ENCODE measurements at places on chromosomes 5 and 9.

GRCh38 chr5:138482638-138483037, 17.4 kb downstream of the EGR1 start:
- no peak for DNase-seq

- DNase-seq: no peak
Measured at GRCh38 chr9:129209109-129209508, 31.0 kb upstream of the IER5L start.

GRCh38 chr5:168404365-168404764, 81.9 kb upstream of the RARS1 start:
- DNase-seq: no peak

DNA sequence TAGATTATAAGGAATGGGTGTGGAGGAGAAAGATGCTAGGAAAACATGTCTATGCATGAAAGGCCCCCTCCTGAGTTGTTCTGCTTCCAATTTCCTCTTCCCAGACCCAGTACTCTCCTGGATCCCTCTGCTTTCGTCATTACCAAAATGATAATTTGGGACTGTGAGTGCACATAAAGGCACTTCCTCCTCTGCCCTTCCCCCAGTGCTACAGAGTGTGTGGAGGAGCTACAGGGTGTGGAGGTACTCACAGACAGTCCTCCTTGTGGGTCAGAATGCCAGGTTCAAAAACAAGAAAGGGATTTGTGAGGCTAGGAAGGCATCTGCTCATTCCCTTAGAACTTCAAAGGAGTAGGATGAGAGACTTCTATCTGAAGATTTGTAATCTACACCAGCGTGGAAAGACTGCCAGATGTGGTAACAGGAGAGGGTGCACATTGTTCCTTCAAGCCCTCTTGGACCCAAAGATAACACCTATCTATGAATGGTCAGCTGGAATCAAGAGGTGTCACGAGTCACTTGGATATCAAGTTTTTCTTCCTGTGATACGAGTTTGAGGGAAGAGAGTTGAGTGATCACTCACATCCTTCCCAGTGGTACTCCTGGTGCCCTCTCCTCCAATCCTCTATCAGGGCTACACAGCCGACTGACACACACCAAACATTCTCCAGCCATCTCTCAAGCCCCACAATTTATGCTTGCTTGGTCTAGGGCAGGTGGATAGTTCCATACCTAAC, 201.1 kb downstream of the EPB41L4A start:
- DNase-seq: no peak

DNA sequence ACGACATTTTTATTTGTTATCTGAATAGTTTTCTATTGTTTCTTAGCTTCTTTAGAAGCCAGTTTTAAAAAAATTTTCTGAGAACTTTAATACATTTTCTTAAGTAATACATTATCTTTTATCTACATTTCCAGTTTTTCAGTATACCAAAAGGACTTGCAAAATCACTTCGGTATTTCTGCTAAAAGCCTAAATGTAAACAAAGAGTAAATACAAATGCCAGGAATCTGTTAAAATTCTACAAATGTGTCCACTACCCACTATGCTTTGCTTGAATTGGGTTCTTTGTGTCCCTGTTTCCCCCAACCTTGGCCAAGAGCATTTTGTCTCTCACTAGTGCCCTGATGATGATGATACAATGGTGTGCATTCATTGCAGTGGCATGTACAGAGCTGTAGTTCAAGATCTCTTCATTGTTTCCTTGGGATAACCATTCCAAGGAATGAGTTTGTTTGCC, 611.2 kb downstream of the NR2F1-AS1 start:
- DNase-seq: no peak

- no peak for DNase-seq
Measured at GRCh38 chr9:78368236-78368635, 71.3 kb downstream of the PSAT1 start.

DNA sequence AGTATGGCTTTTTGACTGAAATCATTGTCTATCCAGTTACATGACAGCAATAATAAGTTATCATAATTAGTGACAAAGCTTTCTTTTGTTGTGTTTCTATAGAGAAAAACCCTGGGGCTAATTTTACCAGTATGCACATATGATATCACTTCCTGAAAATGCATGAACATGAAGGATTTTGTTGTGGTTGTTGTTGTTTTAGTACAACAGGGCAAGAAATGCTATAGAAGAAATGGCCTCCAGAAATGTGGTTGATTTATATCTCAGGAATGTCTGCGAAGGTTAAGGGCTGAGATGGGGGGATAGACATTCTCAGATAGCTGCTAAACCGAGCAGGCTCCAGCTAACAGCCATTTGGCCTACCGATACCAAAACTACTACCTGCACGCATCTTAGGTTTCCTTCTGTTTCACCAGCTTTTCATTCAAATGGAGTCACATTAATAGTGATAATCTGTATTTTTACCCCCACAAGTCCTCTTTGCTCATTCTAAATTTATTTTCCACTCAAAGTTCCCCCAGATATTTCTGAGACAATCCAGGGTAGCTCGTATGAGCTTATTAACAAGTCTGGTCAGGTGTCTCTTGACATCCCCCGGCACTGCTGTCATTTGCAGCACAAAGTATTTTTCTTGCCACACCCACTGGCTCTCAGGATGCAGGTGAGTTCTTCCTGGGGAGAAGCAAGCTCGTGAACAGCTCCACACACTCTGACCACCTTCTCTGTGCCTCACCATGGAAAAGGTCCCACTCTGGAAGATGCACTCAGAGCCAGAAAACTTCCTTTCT, 232.4 kb upstream of the GAS1 start:
- no peak for DNase-seq

DNA sequence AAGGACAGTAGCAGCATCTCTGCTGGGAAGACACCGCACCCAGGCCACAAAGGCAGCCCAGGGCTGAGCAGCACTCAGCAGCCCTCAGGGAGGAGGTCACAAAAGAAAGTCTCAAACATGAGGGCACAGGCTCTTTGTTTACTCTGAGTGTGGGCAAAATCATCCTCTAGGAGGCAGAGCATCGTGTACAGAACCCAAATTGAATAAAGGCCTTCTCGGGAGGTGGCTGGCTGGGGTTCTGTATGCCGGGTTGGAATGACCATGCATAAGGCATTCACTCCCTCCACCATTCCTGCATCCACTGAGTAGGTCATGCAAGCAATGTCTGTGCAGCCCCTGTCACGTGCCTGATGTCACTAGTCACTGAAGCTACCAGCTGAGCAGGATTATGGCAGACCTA, 412.8 kb downstream of the SPOCK1 start:
- DNase-seq: no peak

- DNase-seq: no peak
Measured at GRCh38 chr5:56170557-56170956, 62.6 kb downstream of the ANKRD55 start.

DNA sequence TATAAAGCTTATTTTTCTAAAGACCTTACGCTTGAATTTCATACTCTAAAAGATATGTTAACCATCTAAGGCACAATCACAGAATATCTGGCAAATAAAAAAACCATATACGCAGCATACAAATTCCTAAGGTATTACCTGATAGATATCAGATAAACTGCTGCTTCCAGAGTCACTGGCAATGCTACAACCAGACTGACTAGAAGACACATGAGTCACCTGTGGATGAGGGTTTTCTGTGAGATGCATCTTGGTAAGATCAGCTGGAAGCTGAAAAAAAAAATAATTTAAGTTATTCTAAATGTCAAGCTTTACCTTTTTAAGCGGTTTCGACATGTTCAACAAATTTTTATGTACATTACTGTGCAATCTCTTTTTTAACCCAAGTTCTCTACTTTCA, 113.8 kb downstream of the RAPGEF6 start:
- DNase-seq: no peak

GRCh38 chr5:168654211-168654721, 75.1 kb upstream of the PANK3 start:
- no peak for DNase-seq

GRCh38 chr5:126104951-126105350, 318.3 kb upstream of the GRAMD2B start:
- DNase-seq: no peak

DNA sequence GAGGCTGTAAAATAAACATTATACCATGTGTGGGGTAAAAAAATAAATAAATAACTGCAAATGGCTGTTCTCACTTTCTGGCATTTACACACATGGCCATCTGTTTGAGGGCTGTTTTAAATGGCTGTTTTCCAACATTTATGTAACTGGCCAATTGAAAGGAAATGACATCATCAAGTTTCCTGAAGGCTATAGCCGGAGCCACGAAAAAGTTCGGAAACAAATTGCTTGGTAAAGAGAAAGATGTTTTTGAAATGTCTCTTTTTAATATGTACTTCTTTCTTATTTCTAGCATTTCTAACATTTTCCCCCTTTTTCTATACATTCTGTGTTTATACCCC, 95.4 kb upstream of the DAB2 start:
- DNase-seq: no peak

- DNase-seq: no peak
Measured at GRCh38 chr9:132945186-132946130, 1.0 kb upstream of the TSC1 start.

- DNase-seq: no peak
Measured at GRCh38 chr5:117209479-117209878, 634.9 kb upstream of the SEMA6A start.

- no peak for DNase-seq
Measured at GRCh38 chr5:138884094-138884493, 9.0 kb upstream of the LRRTM2 start.

DNA sequence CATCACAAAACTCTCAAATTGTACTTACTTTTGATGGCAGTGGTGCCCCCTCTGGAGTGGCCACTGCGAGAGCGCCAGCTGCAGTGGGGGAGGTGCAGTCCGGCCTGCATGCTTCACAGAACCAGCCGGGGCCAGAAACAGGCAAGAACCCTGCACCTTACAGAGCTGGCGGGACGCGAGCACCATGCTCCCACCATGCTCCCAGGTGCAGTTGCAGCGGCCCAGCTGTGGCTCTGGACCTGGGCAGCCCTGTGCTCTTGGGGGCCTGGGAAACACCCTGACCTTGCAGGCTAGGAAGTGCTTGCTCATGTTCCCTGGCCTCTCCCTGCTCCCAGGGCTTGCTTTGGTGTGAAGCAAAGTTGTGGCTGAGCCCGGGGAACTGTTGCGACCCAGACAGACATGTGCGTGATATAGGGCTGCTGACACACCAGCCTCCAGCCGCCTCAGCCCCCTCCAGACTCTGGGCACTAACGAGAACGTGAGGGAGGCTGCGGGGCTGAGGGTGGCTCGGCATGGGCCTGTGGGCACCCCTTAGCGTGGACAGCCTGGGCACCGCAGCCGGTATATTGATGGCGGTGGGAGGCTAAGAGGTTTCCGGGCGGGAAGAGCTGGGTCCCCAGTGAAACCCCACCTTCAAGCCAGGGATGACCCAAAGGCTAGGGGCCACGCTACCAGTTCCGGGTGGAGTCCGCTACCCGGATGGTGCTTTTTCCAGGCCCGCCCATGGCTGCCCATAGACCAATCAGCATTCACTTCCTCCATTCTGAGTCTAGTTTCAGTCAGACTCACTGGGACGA, 1809.9 kb upstream of the ACO1 start:
- DNase-seq: no peak

GRCh38 chr9:124299515-124300090, 41.9 kb downstream of the NEK6 start:
- DNase-seq: no peak

DNA sequence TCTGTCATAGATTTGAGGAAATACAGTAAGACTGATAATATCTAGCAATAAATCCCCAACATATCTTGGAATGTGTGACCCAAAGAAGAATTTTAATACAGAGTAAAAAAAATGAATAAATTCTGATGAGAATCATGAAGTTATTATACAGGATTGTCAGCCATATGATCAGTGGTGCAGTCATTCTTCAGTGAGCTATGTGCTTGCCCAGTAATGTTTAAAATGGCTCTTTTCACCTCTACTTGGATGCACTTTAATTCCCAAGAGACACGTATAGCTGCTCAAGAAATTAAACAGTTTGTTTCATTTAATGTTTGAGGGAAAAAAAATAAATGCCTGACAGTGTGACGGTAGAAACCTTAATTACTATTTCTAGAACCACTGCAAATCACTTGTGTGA, 215.3 kb upstream of the FAM174A start:
- DNase-seq: no peak

DNA sequence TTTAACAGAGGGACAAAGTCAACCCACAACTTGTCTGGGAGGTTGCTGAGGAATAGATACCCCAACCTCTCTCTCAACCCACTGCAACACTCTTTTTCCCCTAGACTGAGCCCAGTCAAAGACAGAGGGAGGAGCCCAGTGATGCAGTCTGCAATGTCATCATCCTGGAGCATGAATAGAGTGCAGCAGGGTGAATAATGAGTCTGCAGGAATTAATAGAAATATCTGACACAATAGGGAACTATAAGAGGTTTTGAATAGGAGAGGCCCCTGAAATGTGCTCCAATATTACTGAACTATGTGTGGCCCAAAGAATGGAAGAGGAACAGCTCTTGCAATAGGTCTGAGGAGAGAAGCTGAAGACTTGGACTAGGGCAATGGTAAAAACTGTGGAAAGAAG, 59.1 kb downstream of the PDCD1LG2 start:
- DNase-seq: no peak

GRCh38 chr5:116980581-116980980, 406.0 kb upstream of the SEMA6A start:
- no peak for DNase-seq

- no peak for DNase-seq
Measured at GRCh38 chr5:9865574-9865973, 235.4 kb upstream of the TAS2R1 start.

GRCh38 chr5:124905256-124906130, 159.1 kb upstream of the ZNF608 start:
- DNase-seq: no peak

GRCh38 chr9:21974343-21974721, 19.9 kb downstream of the CDKN2A start:
- no peak for DNase-seq

DNA sequence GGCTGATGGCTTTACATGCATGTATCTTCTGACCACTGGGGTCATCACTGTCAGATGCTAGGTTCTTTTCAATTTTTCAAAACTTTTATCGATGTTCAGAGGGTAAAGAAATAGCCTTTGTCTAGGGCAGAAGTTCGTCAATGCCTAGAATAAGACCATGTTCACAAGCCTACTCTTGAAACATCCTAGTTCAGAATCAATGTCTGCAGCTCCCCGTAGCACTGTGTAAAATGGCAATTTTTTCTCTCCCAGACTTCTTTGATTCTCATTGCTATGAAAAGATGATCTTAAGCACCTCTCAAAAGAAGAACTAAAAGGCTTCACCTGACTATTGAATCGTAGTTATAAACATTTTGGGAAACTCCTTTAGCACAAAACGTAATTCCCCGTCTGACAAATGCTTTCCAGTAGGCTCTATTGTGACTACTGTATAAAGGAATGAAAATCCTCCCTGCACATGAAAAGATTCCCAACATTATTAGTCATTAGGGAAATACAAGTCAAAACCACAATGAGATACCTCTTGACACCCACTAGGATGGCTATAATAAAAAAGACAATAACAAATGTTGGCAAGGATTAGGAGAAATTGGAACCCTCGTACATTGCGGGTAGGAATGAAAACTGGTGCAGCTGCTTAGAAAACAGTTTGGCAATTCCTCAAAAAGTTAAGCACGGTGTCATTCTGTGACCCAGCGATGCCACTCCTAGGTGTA, 263.5 kb downstream of the ARHGAP26 start:
- no peak for DNase-seq
